ENCODE measurements at places on chromosomes 1 and 21.

DNA sequence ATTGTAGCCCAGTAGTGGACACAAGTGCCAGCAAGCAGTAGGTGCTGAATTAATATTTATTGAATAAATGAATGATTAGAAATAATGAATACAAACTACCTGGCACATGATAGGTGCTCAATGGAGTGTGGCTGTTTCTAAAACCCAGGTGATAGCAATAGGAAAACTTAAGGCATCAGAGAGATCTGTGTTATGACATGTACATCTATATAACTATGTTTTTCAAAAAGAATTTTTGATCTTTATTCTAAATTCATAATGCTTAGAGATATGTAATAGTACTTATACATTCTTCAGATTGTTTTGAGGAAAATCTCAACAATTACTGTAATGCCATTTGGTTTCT lies 5.0 kb downstream of the GADD45A start:
- DNase-seq: no peak

DNA sequence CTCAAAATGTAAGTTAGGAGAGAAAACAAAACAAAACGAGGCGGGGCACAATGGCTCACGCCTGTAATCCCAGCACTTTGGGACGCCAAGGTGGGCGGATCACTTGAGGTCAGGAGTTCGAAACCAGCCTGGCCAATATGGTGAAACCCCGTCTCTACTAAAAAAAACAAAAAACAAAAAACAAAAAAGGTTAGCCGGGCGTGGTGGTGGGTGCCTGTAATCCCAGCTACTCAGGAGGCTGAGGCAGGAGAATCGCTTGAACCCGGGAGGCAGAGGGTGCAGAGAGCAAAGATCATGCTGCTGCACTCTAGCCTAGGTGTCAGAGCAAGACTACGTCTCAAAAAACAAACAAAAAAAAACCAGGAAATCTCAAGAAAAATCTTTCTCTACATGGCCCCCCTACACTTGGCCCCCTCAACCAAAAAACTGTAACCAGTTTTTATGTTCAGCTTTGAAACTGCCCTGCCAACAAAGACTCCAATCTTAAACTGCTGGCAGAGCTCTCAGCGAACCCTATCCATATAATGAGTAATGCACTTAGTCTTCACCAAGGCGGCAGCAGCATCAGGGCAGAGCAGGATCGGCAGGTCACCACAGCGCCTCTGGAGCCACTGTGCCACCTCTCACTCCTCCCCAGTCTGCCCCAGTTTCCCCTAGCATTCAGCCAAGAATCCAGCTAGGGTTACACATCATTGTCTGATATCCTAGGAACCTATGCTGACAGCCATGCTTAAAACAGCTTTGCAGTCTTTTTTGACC lies 71.7 kb downstream of the JAK1 start:
- DNase-seq: no peak

DNA sequence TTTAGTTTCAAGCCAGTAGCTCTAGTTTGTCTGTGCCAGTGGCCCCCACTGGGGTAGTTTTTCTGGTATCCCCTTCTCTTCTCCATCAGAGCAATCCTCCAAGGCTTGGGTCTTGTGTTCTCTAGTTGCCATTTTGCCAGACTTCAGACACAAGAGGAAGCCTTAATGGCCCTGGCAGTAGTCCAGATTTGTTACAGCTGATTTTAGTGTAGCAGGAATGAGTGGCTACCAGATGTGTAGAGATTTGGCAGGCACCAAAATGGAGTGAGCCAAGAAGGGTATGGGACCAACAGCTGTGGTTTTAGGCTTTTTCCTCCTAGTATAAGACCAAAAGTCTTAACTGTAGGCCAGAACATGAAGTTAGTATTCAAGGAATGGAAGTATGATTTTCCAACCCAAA lies 56.8 kb downstream of the ACP6 start:
- DNase-seq: no peak

DNA sequence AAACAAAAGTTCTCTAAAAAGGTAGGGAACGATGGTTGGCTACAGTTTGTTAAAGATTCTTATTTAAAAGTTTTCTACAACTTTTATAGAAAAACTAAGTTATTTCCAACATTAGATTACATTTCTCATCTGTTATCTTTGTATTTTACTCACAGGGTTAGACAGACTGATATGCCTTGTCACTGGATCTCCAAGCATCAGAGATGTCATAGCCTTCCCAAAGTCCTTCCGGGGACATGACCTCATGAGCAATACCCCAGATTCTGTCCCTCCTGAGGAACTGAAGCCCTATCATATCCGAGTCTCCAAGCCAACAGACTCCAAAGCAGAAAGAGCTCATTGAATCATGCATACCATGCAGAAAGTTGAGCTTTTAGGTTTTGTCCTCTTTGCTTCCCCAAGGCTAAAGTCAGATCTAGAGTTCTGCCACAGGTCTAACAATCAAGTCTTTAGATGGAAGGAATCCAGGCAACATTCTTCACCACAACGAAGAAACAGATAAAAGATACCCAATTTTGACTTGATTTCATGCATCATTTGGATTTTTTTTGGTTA lies 10.3 kb downstream of the GAS5 start:
- DNase-seq: no peak

- no peak for DNase-seq
Observed at GRCh38 chr1:30788580-30789387, 31.2 kb upstream of the LAPTM5 start.

DNA sequence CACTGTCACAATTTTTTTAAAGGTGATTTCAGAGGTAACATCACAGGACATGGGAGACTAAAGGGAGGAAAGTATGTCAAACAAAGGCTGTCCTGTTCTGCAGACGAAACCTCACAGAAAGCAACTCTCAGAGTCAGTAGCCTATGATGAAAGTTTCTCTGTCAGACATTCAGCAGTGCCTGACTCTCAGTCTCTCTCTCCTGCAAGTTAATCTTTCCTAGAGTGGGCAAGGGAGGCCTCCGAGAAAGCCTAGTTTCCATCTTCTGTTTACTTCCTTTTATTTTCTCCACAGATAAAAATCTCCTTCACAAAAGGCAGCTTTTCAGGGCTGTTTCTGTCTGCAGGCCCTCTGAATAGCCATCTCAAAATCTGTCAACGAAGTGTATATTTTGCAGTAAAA lies 24.9 kb upstream of the FMO2 start:
- DNase-seq: no peak

DNA sequence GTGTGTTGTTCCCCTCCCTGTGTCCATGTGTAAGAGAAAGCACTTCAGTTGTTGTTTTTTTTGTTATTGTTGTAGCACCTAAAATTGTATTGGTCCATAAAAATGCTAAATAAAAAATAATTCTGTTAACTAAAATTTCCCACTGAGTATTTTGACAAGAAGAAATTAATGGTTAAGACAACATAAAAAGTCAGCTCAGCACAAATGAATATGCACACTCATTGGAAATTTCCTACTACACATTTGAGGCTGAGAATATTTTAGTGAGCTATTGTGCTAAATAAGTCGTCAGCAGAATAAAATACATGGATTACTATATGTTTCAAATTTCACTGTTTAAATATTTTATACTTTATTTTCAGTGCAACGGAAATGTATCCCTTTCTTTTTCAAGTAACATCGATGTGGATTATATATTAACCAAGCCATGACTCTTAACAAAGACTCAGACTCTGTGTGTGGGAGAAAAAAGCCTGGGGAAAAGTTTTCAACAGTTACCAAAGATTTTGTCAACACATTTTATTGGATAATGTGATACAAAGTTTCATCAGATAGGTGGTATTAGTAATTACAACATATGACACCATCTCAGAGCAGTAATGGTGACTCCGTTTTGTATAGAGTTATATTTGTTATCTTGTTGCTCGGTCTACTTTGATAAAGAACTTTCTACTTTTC lies 63.4 kb downstream of the LYPLAL1 start:
- DNase-seq: no peak

DNA sequence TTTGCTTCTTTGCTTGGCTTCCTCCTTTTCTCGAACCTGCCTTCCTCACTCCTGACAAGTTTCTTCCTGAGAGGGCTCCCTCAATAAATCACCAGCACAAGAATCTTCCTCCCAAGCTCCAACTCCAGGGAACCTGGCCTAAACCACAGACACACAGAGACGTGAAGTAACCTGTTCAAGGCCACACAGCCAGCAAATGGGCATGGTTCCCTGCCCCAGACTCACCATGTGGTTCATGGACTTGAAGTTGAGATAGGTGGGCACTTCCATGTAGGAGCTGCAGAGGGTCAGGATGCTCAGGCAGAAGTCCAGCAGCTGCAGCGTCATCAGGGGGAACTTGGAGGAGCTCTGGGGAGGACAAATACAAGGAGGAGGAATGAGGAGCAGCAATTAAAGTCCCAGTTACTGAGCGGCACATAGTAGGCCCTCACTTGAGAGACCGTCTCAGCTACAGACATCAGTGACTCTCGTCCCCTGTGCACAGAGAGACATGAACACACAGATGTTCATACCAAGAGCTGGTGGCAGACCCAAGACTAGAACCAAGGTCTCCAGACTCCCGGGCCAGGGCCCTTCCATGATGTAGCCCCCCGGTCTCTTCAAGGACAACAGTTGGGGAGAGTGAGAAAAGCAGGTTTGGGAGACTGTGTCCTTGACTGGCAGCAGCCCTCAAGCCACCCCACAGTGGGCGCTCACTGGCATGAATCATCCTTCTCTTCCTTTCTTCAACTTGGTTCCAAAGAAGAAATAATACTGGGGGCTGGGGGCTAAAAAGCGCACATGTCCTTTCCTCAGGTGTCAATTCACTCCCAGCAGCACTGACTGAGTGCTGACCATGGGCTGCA lies 15.6 kb upstream of the MATN1 start:
- DNase-seq: no peak

DNA sequence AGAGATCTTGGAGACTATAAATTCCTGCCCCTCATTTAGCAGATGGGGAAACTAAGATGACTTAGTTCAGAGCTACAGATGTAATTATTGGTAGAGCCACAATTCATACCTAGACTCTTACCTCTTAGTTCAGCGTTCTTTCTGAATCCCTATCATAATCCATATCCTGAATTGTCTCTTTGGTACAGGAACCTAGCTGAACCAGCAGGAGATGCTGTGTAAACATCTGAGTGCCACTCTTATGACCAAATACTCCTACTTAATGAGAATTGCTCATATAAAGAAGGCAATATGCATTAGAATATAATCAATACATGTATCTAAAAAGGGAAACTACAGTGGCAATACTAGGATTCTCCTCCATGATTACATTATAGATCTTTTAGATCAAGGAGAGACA lies 459.0 kb downstream of the SIPA1L2 start:
- DNase-seq: no peak

DNA sequence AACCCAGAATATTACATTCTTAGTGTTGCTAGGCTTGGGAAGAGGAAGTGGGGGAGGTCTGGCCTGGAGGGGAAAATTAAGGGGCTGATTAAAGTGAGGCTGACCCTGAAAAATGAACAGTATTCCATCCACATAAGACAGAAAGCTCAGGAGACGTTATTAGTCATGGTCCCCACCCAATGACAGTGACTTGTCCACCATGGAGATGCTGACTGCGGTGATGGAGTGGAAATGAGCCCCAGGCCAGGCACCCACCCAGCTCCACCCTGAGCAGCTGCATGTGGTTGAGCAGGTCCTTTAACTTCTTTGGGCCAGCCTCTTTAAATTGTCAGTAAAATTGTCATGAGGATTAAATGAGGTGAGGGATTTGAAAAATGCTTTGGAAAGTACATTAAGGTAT lies 1.4 kb upstream of the SPRR4 start:
- DNase-seq: no peak

DNA sequence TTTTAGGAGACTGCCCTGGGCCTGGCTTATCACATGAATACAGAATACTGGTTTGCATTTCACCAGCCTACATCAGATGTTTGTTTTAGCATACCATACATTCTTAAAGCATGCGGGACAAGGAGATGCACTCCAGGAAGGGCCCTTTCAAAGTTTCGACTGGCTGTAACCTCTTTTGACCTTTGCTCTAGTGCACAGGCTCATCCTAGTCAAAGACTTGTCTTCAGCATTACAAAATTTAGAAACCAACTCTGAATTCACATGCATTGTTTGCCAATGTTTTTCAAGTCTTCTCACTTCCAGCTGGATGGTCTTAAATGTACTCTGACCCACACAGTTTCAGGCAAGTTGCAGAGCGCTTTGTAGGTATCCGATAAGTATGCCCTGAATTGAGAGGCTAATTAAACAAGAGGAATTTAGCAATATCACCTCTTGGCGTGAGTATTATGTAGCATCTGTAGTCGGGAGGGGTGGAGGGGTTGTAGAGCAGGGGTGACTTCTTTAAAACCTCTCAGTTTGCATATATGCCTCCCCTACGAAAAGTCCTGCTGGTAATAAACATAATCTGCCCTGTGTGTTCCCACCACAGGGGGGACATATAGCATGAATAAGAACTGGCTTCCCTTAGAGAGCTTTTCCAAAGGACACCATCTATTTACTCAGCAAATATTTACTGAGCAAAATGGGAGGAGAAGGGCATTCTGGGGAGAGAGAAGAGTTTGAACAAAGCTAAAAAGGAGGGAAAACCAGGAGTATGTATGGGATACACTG lies 24.4 kb upstream of the AHCYL1 start:
- no peak for DNase-seq

DNA sequence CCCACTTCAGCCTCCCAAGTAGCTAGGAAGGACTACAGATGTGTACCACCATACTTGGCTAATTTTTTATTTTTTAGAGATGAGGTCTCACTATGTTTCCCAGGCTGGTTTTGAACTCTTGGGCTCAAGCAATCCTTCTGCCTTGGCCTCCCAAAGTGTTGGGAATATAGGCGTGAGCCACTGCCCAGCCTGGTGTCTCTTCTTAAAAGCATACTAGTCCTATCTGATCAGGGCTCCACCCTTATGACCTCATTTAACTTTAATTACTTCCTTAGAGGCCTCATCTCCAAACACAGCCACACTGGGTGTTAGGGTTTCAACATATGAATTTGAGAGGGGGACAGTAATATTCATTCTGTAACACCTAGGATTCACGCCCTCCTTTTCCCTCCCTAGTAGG lies 130.9 kb downstream of the GLIS1 start:
- no peak for DNase-seq

GRCh38 chr1:232045139-232045994 lies 418.8 kb downstream of the DISC1 start:
- DNase-seq: no peak

DNA sequence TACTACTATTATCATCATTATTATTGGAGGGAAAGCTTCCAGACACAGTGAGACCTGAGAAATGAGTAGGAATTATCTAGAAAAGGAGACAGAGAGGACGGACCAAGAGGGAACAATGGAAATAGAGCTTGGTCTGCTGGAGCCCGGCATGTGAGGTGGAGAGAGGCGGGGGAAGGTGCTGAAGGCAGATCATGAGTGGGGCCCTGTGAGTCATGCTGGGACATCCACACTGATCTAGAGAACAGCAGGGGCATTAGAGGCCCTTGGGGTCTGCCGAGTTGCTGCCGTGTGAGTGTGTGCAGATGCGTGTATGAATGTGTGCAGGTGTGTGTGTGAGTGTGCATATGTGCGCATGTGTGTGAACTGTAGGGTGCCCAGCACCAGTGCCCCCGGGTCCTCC lies 65.7 kb downstream of the TMCO4 start:
- no peak for DNase-seq

DNA sequence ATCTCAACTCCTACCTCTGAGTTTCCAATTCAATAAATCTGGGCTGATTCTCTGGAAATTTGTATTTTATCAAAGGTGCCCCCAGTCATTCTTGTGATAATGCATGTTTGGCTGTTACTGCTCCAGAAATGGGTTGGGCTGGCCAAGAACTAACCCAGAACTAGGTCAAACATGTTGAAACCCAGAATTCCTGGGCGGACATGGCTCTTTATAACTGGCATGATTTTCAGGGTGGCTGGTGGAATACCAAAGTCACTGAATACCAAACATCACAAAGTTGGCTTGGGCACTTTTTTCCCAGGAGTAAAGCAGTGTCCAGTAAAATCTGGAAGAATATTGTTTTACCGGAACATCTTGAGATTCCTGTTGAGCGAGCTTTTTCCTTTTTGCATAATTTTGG lies 89.4 kb upstream of the S1PR1 start:
- DNase-seq: no peak

Data from stimulated activated effector memory CD8-positive, alpha-beta T cell treated with anti-CD3 and anti-CD28 coated beads, Interleukin-12 subunit alpha, Interleukin-12 subunit beta, amount 100 ng/mL, for 72 hours (primary cell).